GM06990 (cell line): ENCODE measurements at places on chromosomes 3 and 15.

- DNase-seq = no peak
These were observed 64.8 kb downstream of the OXNAD1 start for GRCh38 chr3:16329826-16330129.

DNA sequence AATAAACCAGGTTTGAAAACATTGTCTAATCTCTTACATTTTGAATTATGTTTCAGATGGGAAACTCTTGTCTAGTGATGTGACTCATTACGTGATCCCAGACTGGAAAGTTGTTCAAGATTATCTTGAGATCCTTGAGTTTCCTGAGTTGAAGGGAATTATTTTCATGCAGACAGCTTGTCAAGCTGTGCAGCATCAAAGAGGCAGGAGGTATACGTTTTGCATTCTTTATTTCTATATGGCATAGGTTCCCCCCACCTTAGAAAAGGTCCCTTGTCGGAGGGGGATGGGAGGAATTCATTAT is 1.5 kb downstream of the DIS3L start:
- DNase-seq = no peak

DNA sequence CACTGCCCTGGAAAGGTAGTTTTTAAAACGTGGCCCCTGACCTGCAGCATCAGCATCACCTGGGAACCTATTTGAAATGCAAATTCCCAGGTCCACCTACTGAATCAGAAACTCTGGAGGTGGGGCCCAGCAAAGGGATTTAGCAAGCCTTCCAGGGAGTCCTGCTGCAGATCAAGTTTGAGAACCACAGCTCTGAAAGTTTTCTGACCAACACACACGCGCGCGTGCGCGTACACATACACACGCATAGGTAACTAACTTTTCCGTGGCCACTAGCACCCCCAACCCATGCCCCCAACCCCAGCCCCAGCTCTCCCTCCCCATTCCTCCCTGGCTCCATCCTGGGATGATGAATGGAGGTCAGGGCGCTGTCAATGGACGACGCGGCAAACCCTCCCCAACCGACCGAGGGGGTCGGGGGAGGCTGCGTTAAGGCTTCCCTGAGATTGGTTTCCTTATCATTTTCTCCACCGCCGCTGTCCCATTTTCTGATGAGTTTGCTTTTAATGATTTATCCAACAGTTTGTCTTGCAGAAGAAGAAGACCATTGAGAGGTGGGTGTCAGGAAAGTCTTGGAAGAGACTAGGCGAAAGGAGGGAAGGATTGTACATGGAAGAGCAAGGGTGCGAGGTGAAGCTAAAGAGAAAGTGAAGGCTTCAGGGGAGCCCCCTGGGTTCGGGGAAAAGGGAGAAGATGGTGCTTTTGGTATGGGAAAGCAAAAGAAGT is 590 bp upstream of the BOC start:
- no peak for DNase-seq

GRCh38 chr15:60110909-60111308 is 106.8 kb downstream of the FOXB1 start:
- peak; percentile 23 for DNase-seq

DNA sequence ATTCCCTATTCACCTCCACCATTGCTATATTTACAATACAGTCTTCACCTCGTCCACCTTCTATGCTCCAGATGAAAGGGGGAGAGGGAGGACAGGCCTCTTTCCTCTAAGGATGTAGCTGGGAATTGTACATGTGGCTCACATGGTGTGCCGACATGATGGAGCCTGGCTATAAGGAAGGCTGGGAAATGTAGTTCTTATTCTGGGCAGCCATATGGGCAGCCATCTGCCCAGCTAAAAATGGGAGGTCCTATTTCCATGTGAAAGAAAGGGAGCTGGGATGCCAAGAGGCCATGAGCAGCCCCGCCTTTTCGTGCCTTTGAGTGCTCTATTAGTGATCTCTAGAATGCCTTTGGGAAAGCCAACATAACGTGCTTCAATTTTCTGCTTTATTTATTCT is 27.1 kb upstream of the MGLL start:
- DNase-seq = no peak

GRCh38 chr3:71497367-71497897 is 86.1 kb downstream of the FOXP1 start:
- no peak for DNase-seq

DNA sequence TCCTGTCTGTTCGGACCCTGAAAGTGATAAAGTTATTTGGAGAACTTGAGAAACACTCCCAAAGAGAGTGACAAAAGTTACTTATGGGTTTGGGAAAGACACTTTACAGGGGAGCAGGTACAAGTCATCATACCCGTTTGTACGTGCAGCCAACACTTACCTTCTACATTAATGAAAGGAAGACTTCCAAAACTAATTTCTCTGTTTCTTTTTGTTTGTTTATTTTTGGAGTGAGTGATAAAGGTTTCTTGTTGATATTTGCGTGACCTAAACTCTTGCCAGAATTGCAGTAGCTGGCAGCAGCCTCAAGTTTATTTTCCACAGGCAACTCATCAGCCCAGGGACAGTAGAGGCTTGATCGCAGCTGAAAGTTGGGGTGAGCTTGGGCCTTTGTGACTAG is 8.4 kb downstream of the ABHD2 start:
- no peak for DNase-seq

DNA sequence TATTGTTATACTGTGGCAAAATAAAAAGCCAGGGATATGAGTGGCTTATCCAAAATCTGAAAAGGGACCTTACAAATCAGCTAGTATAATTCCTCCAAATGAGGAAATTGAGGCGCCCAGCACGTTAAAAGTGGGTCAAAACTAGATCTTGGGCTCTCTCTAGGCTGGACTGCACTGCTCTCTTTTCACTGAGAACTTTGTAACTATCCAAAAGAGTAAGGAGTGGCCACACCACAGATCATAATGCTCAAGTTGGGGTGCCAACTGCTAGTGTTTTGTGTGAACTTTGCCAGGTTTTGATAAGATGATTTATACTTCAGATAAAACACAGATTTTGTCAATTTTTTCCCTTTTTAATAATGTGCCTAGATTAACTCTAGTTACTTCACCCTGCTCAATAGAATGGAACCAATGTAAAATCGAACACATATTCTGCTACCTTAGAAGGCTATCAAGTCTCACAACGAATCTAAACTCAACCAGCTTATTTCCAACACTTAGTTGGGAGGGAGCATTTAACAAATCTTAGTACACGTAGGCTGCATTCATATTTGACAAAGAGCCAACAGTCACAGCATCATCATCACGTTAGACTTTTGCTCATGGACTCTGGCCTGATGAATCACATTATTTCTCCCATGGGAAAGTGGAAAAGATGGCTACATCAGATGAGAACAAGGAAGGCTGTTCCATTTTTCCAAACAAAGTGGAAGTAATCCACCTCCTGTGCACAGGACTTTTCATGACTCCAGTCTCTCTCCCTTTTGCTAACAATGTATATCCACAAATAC is 64.4 kb downstream of the ABI3BP start:
- no peak for DNase-seq

DNA sequence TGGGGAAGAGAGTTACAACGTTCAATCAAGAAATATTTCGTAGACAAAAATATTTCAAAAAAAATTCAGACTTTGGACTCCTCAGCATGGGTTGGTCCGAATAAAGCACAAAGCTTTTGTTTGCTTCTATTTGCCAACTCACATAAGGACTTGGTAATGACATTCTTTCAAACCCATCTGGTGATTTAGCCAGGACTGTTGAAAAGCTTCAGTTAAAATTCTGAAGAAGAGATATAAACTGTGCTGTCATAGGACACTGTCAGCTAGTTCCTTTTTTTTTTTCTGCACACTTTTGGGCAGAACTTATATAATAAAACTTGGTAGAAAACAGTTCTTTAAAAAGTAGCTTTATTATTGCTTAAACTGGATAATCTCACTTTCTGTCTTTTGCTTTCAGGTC is 660.8 kb upstream of the SGO1 start:
- no peak for DNase-seq

DNA sequence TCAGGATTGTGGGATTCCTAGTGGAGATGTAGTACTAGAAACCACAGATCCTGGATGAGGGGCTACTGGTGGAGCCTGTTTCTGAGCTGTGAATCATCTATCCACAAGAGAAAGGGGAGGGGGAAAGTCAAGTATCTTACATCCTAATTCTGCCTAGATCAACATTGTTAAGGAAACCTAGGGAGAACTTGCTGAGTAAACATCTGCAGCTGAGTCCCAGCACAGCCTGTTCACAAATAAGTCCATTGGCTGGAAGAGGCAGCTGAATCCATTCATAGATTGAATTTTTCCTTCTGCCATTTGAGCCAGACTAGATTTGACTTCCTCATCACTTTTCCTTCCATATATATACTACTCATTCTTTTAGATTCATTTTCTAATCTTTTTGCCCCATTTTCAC is 460.5 kb downstream of the TUSC7 start:
- no peak for DNase-seq

DNA sequence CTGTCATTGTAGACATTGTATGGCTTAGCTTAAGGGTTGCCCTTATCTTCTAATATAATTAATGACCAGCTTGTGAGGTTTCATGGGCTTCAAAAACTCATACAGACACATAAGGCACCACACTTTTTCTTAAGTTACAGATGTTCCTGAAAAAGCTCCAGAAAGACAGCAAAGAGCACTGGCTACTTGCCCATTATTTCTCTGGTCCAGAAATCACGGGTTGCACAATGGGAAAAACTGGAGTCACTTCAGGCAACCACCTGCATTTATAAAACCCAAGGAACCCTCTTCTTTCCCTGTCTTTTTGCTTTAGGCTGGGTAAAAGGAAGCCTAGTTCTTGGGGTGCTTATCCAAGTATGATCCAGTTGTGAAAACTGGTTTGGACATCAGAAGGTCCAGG is 2.3 kb upstream of the COL6A6 start:
- no peak for DNase-seq

DNA sequence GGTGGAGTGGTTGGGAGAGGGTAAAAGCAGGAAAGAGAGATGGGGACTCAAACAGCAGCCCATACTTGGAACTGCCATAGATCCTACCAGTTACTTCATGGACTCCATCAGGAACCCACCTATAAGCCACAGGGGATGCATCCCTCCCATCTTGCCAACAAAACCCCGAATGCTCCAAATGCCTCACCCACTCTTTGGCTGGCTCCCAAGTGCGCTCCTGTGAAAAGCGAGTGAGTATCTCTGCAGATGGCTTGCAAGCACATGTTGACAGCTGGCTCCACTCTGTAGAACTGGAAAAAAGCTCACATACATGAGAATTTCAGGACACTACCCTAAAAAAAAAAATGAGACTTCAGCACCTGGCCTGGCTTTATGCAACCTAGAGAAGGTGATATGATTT is 151.0 kb downstream of the UBE3A start:
- no peak for DNase-seq

GRCh38 chr3:51637941-51638471 is 33.0 kb upstream of the TEX264 start:
- DNase-seq = no peak

GRCh38 chr15:99249270-99249841 is at the start of gene TTC23:
TTC23 (minus strand) TSS chr15:99249581; CDS start chr15:99228712, 20,869 bp downstream.
- no peak for DNase-seq

GRCh38 chr3:157418104-157418503 is 18.5 kb upstream of the PTX3 start:
- no peak for DNase-seq

GRCh38 chr15:89556413-89557262 is 18.6 kb upstream of the TICRR start:
- DNase-seq = no peak

- no peak for DNase-seq
These were observed 123.1 kb downstream of the TPRA1 start for GRCh38 chr3:127467391-127467790.

- no peak for DNase-seq
These were observed 29.4 kb upstream of the ADCY5 start for GRCh38 chr3:123478314-123478713.

DNA sequence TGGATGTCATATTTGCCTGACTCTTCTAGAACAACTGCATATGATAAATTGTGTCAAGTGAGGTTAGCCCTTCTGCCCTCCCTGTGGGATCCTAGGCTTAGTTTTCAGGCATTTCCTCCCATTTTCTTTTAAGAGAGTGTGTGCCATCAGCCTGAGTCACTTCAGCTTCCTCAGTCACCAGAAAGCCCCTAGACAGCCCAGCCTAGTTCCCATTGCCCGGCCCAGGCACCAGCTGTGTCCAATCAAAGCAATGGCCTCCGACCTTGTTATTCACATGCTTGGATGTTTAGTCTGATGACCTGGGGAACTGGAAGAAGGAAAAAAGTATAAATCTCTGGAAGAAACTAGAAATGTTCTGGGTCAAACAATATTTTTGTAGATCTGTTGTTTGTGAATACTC is 221.9 kb upstream of the LRIG1 start:
- no peak for DNase-seq

DNA sequence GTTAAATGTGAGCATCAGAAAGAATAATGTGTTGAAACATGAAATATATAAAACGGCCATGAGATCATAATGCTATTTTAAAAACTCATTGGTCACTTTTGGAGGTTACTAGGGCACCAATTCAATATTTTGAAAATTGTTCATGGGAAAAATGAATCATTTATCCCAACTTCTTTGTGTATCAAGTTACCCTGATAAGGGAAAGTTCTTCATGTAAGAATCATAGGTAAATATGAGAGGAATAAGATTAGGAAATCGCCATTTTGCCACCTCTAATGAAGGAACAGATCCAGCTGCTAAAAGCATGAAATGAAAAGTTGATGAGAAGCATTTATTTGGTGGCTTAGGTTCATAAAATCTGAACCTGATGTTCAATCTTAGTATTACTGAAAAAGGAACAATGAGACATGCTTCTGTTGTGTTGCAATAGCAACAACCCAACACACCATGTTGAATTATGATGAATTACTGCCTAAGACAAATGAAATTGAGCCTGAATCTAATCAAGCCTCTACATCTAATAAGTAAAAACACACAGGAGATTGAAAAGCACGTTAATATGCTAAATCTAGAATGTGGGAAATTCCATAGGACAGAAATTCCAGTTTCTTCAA is 32.5 kb downstream of the ABHD5 start:
- no peak for DNase-seq

DNA sequence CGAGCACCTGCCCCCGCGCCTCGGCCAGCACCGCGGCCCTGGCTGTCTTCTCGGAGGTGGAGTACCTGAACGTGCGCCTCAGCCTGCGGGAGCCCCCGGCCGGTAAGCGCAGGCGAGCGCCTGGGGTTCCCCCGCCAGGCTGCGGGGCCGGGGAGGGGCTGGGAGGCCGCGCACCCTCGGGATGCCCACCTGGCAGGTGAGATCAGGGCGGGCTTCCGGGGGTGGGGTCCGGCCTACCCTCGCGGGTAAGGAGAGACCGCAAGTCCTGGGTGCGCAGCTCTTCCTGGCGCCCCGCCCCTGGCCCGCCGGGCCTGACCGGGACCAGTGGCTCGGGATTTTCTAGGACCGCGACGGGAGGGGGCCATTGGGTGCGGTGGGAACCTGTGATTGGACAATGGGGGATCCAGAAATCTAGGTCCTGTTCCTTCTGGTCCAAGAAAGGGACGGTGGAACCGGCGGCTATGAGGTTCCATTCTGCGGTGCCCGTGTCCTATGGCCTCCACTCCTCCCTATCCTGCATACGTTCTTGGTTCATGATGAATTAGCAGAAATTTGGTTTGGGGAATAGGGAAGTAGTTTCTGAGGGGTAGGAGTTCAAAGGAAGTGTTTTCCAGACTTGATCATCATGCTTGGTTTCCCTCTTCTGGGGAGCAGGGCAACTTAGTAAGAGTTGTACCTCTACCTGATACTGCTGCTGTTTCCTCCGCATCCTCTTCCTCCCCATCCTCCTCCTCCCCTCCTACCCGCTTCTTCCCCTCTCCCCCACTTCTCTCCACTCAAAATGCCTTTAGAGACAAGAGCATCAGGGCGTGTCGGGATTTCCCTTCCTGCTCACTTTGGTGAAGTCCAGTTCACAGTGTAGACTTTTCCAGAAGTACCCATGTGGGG is 808 bp downstream of the ARRDC4 start:
- DNase-seq = no peak

- DNase-seq = no peak
These were observed 119.3 kb downstream of the KCNMB2 start for GRCh38 chr3:178655488-178655887.
